ENCODE measurements at places on chromosomes 2 and 18.

GRCh38 chr2:223464071-223464470 lies 138.1 kb downstream of the SCG2 start:
- DNase-seq, result no peak

- DNase-seq, result no peak
Measured at GRCh38 chr2:71484354-71484753, 31.0 kb downstream of the DYSF start.

DNA sequence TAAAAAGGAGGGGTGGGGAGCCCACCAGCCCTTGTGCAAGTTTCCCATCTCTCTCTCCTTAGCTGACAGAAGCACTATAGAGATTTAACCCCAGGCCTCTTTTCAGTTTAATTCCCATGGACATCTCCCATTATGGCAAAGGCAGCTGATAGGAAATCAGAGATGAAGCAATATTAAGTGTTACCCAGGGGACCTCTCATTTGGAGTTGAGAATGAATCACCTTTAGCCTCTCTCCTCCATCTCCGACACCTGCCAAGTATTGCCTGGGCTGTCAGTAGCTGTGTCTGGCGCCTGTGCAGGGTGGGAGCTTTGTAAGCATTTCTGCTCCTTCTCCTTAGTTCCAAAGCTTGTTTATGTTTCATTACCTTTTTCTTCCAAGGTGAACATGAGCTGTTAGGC lies 109.0 kb downstream of the AQP4 start:
- DNase-seq, result no peak

- DNase-seq, result no peak
Measured at GRCh38 chr2:7852546-7852945, 829.3 kb upstream of the ID2 start.

GRCh38 chr2:134648586-134648985 lies 70.2 kb downstream of the TMEM163 start:
- no peak for DNase-seq

DNA sequence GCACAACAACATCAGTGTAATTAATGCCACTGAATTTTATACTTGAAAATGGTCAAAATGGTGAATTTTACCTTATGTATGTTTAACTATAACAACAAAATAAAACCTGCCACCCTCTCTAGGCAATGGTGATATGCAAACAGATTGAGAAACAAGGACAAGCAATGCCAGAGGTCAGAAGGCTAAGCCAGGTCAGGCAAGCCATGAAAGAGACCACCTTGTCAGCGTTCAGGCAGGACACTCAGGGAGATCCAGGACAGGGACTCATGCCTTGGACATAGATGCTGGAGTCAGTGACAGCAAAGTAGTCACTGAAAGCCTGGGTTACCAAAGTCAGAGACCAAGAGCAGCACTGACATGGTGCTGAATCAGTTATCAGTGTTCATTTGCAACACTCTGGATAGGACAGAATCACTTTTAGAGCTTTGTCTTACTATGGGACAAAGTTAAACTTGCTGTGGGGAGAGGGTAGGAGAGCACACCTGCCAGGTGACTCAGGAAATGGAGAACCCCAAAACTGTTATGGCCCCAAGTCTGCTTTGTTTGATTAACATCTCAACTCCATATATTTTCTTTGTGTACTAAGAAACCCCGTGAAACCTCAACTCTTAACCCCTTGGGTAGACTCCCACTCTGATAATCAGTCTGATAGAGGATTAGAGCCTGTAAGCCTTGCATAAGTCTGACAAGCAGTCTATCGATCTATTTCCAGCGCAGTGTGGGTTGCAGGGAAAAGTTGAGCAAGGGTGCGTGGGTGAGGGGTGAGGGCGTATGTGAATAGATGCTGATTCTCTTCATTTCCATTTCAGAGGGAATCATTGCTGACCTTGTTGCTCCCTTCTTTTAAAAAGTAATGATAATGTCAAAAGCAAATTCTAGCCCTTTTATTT lies 48.7 kb upstream of the ZNF385B start:
- DNase-seq, result no peak

DNA sequence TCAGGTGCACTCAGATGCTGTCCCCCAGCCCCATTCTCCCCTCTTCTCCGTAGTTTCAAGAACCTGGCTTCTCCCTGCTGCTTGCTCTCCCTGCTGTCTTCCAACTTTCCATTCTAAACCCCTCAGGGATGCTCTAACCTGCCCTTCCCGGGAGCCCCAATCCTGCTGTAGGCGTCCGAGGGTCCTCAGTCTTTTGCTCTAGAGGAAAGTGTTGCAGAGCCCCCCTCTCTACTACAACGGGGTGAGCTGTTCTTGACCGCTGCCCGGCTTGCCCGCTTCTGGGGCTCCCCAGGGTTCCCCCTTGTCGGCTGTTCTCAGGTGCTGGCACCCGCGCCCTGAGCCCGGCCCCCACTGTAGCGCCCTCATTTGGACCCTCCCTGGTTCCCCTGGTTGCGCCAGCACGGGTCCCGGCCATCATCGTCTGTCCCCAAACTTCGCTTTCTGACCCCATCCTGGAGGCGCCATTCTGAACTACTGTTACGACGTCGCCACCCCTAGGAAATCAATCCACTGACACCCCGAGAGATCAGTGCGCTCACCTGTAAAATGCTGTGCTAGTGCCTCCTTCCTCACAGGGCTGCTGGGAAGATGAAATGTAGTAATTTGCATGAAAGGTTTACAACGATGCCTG lies 31.9 kb upstream of the REG3G start:
- DNase-seq, result no peak

DNA sequence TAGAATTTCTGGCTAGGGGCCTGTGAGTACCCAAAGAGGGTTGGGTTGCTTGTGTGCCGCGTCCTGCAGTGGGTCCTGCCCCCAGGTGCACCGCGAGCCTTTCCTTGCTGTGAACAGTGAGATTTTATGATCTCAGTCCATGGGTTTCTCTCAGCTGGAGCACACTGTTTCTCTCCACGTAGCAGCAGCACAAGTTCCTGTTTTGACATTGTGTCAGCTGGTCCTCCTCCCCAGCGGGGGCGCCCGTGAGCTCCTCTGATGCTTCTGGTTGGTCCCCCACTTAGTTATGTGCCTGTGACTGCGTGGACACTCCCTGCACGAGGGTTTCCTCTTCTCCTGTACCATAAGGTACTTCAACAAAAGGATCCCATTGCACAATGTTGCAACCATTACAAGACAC lies 29.8 kb downstream of the TSHZ1 start:
- DNase-seq, result no peak

DNA sequence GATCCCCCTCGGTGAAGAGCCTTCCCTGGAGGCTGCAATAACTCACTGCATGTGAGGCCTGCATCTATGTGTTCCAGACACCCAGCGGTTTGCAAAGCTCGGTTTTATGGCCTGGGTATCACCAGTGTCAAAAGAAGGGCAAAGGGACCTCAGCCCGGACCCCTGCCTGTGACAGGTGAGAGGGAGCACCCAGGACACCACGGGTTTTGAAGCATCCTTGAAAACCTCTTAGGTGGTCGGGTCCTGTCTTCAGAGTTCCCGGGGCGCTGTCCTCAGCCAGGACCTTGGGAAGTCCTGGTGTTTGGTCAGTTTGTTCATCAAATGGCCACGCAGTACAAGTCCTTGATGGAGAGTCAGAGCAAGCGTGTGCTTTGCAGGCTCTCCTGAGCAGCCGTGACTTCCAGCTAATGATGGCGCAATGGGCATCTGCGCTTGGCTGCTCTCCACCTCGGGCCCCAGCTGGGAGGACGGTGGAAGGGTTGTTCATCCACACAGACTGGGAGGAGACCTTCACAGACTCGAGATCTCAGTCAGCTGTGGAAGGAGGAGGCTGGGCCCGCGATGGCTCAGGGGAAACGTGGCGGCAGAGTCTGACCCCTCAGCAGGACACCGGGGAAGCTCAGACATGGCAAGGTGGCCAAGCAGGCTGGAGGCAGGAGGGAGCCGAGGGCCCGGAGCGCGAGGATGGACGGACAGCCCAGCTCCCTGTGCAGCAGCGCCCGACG lies 113.1 kb upstream of the GPC1 start:
- no peak for DNase-seq

GRCh38 chr18:42230636-42231035 lies 275.6 kb downstream of the PIK3C3 start:
- no peak for DNase-seq

DNA sequence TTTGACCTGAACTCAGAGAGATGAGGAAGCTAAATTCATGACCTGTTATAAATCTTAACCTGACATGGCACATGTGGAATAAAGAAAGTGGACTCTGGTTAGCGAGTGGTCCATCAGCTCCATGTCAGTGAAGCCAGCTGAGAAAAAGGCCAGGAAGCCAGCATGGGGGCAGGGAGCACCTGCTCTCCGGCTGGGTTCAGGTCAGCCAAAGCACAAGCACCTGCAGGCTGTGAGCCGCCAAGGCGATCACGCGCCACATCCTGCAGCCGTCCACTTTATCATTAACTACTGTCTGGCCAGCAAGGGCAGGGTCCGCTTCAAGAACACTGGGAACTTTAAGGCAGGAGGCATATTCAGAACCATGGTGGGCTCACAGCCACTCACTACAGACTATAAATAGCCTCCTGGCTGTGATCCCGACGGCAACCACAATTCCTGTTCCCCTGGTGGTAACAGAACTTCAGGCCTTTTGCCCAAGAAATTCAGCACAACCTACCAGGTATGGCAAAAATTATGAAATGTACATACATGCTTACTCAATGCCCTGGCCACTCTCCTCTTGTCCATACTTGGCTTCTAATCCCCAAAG lies 35.5 kb downstream of the ACVR1 start:
- no peak for DNase-seq

- no peak for DNase-seq
Measured at GRCh38 chr18:54938506-54938905, 20.8 kb downstream of the CCDC68 start.

DNA sequence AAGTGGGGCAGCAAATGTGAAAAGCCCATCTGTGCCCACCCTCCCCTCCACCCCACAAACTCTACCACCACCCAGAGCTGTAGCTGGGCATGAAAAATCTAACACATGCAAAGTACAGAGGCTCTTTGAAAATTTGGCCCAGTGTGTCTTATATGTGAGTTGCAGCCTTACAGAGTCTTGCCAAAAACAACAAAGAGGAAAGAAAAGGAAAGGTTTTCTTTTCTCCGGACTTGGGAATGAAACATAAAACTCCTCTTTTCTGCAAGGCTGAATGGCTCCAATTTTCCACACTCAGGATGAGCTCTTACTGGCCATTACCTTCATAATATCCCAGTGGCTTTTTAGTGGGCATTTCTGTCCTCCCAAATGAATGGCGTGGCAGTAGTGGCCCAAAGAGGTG lies 27.9 kb upstream of the POU3F3 start:
- DNase-seq, result no peak

Data from smooth muscle cell of the brain vasculature (primary cell).